ENCODE measurements at places on chromosomes 13 and 19.

DNA sequence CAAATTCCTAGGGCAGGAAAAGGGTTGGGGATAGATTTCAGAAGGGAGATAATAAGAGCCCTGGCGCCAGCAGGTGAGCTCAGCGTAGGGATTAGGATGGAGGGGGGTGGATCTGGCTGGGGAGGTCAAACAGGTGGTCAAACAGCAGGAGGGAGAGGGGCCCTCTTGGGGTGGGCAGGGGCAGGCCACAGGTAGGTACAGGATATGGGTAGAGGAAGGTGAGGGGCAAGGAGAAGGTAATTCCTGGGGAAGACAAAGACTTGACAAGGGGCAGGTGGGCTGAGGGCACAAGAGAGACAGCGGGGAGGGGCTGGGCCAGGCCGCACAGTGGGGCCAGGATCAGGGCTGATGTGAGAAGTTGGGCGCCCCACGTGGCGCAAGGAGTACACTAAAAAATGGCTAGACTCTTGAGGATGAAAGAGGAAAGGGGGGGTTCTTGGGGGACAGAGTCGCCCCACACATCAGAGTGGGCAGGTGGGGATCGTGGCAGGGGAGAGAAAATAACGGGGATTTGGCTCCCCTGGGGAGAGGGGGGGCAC lies 713 bp downstream of the KRI1 start:
- DNase-seq = no peak

GRCh38 chr13:23320926-23321534 lies 112.5 kb downstream of the SACS start:
- no peak for DNase-seq

DNA sequence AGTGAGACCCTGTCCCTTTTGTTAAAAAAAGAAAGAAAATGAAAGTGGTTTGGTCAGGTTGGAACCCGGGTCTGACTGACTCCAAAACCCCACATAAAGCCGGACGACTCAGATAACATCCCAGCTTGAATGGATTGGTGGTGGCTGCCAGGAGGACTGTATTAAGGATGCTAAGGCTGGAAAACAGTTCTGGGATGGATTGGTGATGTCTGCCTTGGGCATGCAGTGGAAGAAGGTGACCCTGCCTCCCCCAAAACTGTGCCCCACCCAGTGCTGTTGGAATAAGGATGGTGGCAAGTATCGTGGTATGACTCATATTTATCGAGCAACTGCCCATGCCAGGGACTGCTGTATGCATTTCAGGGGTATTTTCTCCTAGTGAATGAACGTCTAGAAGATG lies 18.5 kb upstream of the COLGALT1 start:
- no peak for DNase-seq

DNA sequence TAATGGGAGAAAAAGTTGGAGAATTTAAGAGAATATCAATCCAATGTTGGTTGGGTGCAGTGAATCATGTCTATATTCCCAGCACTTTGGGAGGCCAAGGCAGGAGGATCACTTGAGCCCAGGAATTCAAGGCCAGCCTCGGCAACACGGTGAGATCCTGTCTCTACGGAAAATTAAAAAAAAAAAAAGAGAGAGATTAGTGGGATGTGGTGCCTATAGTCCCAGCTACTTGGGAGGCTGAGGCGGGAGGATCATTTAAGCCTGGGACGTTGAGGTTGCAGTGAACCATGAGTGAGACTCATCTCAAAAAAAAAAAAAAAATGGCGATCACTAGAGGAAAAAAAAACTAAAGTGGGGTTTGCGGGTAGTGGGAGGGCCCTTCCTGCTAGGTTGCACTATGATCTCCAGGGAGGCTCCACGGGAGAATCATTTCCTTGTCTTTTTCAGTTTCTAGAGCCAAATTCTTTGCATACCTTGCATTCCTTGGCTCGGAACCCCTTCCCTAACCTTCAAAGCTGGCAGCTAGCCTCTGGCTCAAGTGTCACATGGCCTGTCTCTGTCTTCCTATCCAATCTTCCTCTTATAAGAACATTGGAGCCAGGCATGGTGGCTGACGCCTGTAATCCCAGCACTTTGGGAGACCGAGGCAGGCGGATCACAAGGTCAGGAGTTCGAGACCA lies 5.8 kb upstream of the ERCC2 start:
- DNase-seq = no peak

DNA sequence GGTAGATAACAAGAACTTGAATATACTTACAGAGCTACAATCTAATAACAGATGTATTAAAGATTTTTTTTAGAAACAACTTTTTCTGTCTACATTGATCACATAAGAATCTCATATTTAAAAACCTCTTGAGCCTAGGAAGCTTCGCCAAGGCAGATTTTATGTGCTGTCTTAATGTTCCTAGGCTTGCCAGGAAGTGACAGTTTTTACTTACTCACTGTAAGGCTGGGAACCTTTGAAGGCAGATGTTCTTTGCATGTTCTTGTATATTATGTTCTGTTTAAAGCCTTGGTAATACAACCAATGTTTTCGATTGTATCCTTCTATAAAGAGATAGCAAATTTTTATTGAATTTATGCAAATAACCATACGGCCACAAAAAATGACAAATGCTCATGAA lies 492.7 kb downstream of the GPC5 start:
- DNase-seq = no peak

- no peak for DNase-seq
Observed at GRCh38 chr13:51970349-51970748, 40.9 kb downstream of the ATP7B start.

DNA sequence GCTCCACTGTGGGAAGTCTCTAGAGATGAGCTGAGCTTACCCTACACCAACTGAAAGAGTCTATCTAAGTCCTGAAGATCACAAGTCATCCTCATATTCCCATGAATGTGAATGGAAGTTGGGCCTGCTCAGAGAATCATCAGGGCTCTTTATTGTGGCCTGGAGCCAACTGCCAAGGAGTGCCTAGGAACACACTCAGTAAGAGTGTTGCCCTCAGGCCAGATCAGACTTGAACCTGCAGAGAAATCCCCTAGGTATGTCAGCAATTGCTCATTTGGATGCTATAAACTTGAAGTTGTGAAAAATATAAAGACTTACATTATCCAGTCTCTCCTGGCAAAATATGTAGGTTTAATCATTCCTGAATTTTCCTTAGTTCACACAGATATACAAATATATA lies 1070.2 kb downstream of the EFNB2 start:
- no peak for DNase-seq

GRCh38 chr13:39159846-39160370 lies 121.7 kb downstream of the NHLRC3 start:
- DNase-seq = no peak

DNA sequence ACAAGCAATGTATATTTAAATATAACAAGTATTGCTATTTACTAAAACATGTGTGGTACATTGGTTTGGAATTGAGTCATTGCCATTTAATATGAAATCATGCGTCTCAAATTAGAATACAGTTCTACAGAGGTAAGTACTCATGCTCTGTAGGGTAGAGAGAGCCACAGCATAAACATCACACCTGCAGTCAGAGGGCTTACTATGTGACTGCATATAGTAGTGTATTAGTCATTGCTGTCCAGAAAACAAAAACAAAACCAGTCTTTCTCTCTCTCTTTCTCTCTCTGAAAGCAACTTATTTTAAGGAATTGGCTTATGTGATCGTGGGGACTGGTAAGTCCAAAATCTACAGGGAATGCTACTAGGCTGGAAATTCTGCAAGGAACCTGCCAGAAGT lies 370.3 kb downstream of the GPC5 start:
- DNase-seq = no peak

DNA sequence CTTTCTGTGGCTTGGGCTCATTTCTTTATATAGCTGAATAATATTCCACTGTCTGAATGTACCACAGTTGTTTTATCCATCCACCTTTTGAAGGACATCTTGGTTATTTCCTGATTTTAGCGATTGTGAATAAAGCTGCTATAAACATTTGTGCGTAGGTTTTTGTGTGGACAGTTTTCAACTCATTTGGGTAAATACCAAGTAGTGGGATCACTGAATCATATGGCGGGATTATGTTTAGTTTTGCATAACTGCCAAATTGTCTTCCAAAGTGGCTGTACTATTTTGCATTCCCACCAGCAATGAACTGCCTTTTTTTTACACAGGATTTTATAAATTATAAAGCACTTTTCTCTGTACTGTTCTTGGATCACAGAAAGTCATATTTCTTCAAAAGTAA lies 13.7 kb upstream of the LRCH1 start:
- no peak for DNase-seq

Measured in activated naive CD8-positive, alpha-beta T cell treated with anti-CD3 and anti-CD28 coated beads, Interleukin-2, amount 10 ng/mL, durations not matched to agents 7 days and 5 days (primary cell).